ENCODE measurements at places on chromosomes 1 and 21.
A peak's percentile ranks its signal among the peaks of the same experiment; 100 is the strongest.

DNA sequence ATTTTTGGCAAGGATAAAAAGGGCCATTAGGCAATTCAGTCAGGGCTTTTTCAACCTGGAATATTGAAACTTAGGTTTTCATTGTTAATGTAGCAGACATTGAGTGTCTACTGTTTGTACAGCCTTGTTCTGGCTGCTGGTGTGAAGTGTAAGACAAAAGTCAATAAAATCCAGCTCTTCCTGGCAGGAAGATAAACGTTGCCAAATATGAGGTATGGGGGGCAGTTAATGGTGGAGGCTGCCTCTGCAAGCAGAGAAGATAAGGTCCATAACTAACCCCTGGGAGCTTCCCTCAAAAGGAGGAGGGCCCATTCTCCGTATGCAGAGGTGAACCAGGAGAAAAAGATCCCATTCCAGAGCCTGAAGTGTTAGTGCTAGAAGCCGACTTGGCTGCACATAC lies 19.5 kb upstream of the SHE start:
- no peak for DNase-seq

DNA sequence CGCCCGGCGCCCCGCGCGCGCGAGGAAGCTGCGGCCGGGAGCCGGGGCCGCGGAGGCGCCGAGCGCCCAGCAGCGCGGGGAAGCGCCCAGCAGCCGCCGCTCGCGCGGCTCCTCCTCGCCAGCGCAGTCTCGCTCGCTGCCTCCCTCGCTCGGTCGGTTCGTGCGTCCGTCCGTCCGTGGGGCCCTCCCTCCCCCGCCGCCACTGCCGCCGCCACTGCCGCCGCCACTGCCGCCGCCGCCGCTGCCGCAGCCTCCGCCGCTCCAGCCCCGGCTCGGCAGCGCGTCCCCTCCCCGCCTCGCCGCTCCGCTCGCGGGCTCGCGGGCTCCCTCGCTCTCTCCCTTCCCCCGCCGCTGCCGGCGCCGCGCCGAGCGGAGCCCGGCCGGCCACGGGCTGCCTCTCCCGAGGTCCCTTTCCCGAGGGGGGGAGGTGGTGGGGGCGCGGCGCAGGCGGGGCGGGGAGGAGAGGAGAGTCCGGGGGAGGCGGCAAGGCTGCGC lies at the start of gene KCND3:
TSS of gene KCND3 (minus strand) at position 138 of the 495 bp plus-strand sequence.
- no peak for DNase-seq

DNA sequence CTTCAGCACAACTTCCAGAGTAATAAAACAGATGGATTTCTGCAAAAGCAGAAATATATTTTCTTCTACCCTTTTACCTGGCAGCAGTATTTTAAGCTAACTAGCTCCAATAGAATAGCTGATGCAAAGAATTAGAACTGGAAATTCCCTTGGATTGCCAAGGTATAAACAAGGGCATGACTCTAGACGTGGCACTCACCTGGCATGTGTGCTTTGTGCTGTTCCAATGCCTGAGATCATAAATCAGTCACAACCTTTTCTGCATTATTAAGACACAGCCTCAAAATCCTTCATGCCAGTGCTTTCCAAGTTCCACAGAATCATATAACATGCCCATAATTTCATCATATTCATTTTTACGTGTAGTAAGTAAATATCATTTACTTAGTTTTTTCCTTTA lies 1048.7 kb downstream of the ADGRL2 start:
- no peak for DNase-seq

GRCh38 chr1:77976433-77977076 lies 2.3 kb downstream of the FUBP1 start:
- DNase-seq = no peak

DNA sequence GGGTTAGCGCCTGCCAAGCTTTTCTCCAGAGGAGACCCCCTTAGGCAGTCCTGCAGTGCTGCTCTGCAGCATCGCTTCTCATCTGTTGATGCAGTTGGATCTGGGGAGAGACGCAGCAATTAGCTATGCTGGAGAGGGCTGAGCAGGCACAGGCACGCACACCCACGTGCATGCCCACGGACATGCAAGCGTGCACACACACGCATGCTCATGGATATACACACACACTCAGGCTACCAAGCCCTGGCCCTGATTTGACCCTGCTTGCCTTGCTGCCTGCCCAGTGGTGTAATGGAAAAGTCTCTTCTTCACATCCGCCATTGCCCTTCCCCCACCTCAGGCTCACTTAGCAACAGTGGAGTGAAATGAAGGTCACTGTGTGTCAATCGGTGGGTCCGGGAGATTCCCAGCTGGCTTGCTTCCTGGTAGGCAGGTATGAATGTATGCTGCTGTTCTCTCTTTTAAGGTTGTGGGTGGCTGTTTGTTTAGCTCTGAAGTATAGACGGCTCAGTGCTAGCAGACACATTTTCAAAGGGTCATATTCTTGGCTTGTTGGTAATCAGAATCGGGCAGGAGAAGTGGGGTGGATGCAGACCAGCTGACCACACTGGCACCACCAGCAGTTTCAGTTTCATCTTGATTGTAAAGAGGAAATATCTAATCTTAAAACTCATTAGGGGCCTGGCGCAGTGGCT lies 9.5 kb downstream of the ATP1B1 start:
- no peak for DNase-seq

DNA sequence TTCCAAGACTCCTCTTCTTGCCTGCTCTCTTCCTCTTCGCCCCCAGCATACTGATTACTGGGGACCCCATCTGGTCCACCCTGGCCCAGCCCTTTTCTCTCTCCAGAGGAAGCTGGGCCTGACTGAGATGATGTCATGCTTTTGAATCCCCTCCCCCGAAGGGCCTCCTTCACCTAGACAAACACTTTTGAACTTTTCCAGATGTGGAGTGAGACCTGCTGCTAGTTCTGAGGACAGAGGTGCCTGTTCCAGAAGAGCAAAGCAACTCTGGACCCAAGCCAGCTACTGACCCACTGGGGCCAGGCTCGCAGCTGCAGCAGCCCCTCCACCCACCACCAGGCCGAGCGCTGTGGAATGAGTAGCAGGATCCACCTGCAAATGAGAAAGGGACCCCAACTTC lies 8.4 kb downstream of the CD34 start:
- no peak for DNase-seq

- peak; percentile 31 for DNase-seq
Measured at GRCh38 chr1:32400876-32401631, 6.8 kb upstream of the BSDC1 start.
